ENCODE measurements at places on chromosomes 6 and 20. TPM values are rescaled to one million over a fixed set of nuclear protein-coding genes. Genes with fewer than 3 reads are reported as not detected.

GRCh38 chr6:16049168-16049567 is 79.7 kb upstream of the MYLIP start:
- DNase-seq = no peak

GRCh38 chr20:3686867-3687321 is 5.1 kb upstream of the ADAM33 start:
- no peak for DNase-seq

DNA sequence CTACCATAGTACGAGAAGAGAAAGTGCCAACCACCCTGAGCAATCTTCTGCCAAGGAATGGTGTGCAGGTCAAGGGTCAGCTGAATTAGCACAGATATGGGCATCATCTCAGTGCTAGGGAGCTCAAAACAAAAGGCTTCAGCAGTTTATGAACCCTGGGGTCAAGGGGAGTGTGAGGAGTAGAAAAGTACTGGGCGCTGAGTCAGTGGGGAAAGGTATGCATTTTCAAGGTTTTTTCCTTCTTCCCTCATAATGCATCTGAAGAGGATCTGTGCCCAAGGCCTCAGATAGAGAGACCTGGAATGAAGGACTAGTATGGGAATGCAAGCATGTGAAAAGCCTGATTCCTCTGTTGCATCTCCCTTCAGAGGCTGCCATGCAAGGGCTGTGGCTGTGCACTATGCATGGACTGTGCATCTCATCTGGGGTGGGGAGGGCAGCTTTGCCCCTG is 81.7 kb downstream of the PERP start:
- no peak for DNase-seq

- DNase-seq = no peak
Measured at GRCh38 chr6:70289299-70289698, 13.6 kb downstream of the COL9A1 start.

- no peak for DNase-seq
Measured at GRCh38 chr20:58877976-58878360, 25.5 kb downstream of the GNAS start.

- DNase-seq = no peak
Measured at GRCh38 chr20:39885975-39886649, 802.9 kb downstream of the MAFB start.

GRCh38 chr6:19864285-19864684 is 27.1 kb downstream of the ID4 start:
- DNase-seq = no peak

- no peak for DNase-seq
Measured at GRCh38 chr6:27892649-27893058, 19.5 kb downstream of the OR2B2 start.

- DNase-seq = no peak
Measured at GRCh38 chr6:116364321-116364720, 6.4 kb upstream of the DSE start.

Gene OR2B6
- total RNA-seq = not detected

DNA sequence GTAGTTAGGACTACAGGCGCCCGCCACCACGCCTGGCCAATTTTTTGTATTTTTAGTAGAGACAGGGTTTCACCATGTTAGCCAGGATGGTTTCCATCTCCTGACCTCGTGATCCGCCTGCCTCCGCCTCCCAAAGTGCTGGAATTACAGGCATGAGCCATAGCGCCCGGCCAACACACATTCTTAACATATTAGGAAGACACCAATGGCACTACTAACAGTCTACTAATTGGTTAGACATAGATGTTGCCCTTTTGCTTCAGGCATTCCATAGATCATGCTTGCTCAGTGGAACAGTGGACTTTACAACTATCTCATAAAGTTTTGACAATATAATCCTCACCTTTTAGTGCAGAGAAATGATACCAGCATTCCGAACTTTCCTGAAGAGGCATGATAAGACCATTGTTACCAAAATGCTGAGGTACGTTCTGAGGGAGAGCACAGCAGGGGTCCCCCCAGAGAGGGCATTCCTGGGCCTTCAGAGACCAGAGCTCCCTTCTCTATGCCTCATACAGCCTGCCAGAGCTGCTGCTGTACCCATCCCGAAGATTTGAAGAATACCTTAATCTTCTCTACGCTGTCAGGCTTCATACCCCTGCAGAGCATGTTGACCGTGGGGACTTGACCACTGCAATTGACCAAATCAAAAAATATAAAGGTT is 89.4 kb downstream of the ECT2L start:
- no peak for DNase-seq

DNA sequence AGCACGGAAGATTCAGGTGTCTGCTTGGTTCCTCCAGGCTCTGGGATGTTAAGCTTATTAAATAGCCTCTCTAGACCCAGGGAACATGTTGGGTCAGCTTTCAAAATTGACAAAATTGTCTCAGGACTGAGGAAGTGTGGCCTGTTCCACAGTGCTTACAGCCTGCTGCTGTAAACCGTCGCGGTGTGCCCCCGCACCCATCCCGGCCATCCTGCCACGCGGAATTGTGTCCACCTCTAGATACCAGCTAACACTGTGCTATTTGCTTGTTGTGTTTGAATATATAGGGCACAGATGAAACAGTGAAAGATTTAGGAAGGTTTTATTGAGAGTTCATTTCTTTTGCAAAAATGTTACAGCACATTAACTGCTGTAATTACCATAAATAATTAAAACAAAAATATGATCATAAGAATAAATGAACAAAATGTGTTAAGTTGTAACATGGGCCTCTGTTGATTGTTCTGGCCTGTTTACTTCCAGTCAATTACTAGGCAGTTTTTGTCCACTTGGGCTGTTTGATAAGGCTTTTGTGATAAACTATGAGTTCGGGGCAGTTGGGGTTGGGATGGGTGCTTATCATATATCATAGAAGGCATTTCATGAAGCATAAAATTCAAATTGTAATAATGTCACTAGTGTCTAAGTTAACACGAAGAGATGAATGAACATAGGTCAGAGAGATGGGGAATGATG is 77.4 kb downstream of the ARID1B start:
- DNase-seq = no peak

- DNase-seq = no peak
Measured at GRCh38 chr20:62405981-62406513, 1.0 kb downstream of the CABLES2 start.

Gene IRF4
- total RNA-seq = 28.4 TPM

- DNase-seq = no peak
Measured at GRCh38 chr20:49380337-49380780, 102.1 kb downstream of the KCNB1 start.

Gene FILIP1
- not detected for total RNA-seq

Gene TSBP1
- not detected for total RNA-seq

DNA sequence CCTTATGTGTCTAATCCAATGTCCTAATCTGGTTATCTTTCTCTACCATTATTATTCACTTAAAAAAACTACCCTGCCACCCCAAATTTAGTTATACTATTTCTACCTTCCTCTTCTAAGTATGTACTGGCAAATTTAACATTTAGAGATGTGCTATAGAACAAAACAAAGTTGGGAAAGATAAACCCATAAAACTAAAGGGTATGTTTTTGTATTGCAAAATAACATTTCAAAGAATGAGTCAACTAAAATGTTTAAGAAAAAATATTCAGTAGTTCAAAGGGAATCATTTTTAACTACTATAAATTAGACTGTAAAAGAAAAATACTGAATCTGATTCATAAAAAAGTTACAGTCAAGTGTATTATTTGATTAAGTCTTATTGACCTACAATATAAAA is 103.0 kb downstream of the LMBRD1 start:
- no peak for DNase-seq

GRCh38 chr6:148671085-148671484 is 75.7 kb upstream of the UST start:
- no peak for DNase-seq

DNA sequence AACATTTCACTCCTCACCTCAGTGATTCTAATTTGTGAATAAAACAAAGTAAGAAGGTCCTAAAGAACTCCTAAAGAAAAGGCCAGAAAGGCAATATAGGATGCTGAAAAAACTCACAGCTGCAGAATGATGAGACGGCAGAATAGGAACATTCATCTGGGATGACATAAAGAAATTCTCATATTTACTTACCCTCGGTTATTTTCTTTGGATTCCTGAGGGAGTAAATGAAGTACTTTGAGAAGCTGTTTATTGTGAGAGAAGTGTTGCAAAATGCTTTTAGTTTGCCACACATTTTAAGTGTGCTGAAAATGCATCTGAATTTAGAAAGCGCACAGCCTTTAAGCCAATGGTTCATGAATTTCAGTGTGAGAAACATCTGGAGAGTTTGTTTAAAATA is 35.7 kb upstream of the RBL1 start:
- DNase-seq = no peak

Gene ECT2L
- not detected for total RNA-seq

- no peak for DNase-seq
Measured at GRCh38 chr20:57840066-57840465, 130.3 kb upstream of the PMEPA1 start.

- DNase-seq = no peak
Measured at GRCh38 chr20:58930496-58930895, 50.6 kb upstream of the NELFCD start.

DNA sequence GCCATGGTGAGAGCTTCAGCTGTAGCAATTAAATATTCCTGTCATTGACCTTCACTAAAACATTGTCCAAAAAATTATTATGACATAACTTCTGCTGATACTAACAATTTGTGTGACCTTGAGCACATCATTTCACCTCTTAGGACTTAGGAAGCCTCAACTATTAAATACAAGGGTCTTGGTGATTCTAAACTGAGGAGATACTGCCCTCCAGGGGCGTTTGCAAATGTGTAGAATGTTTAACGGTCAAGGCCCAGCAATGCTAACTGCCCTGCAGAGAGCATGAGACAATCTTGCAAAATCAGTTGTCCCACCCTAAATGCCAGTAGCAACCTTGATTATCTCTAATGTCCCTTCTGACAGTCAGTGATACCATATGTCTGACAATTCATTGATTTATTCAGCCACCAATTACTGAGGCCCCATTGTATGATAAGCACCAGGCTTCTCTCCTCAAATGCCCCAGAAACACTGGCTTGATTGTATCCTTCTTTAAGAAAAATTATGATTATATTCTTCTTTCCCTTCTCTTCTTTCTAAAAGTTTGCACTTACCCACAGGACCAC is 284.1 kb upstream of the PLN start:
- DNase-seq = no peak

All from T-cell (primary cell).